Stimulated activated CD4-positive, alpha-beta T cell treated with anti-CD3 and anti-CD28 coated beads, Interleukin-15, amount 100 ng/mL, for 1 hour (primary cell): ENCODE measurements at places on chromosomes 1 and 21.

DNA sequence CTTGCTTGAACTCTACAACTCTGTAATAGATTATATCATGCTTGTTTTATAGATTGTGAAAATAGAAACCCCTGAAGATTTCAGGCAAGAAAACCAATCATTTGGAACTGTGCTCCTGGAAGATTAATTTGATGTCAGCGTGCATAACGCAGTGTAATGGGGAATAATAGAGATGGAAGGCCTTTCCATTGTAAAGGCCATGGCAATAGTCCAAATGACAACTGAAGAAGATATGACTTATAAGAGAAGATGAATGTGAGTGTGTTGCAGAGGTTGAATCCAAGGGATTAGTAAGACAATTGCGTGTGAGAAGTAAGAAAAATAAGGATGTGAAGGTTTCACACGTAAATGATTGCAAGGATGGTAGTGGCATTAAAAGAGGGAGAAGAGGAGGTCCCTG lies 285.0 kb downstream of the DUSP10 start:
- no peak for DNase-seq

GRCh38 chr1:99457381-99458165 lies 188.3 kb upstream of the PALMD start:
- DNase-seq, result no peak

- DNase-seq, result no peak
These were observed 353.2 kb upstream of the PLD5 start for GRCh38 chr1:242877743-242878142.

GRCh38 chr1:85444381-85444780 lies 20.6 kb downstream of the DDAH1 start:
- DNase-seq, result no peak

DNA sequence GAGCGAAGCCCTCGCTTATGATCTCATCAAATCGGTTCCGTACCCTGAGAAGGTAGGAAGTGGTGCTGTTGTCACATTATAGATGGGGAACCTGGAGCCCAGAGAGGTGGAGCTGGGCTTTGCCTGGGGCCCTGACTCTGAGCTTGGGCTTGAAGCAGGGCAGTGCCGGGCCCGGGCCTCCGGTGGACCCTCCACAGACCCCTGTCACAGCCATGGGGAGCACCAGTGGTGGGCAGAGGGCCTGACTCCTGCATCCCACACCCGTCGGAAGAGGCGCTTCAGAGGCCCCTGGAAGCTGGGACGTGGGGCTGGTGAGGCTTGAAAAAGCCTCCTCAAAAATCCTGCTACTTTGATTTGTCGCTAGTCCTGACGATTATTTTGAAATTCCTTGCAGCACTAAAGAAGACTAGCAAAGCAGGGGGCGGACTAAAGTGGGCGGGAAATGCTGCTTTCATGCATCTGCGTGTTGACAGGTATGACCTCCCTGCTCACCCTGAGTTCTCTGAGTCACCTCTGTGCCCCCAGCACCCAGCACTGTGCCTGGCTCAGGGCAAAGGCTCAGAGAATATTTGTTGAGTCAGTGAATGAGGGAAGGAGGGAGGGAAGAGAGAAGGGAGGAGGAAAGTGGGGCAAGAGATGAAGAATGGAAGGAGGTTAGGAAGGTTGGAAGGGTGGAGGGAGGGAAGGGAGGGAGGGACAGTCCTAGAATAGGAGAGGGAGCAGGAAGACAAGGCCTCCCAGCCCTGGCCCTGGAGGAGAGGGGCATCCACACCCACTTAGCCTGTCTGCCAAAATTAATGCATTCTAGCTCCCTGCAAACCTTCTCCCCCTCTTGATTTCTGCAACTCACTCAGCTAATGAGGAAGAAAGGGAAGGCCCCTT lies 262.8 kb upstream of the VAMP3 start:
- no peak for DNase-seq

- no peak for DNase-seq
These were observed 14.6 kb downstream of the ADORA1 start for GRCh38 chr1:203142124-203142523.

DNA sequence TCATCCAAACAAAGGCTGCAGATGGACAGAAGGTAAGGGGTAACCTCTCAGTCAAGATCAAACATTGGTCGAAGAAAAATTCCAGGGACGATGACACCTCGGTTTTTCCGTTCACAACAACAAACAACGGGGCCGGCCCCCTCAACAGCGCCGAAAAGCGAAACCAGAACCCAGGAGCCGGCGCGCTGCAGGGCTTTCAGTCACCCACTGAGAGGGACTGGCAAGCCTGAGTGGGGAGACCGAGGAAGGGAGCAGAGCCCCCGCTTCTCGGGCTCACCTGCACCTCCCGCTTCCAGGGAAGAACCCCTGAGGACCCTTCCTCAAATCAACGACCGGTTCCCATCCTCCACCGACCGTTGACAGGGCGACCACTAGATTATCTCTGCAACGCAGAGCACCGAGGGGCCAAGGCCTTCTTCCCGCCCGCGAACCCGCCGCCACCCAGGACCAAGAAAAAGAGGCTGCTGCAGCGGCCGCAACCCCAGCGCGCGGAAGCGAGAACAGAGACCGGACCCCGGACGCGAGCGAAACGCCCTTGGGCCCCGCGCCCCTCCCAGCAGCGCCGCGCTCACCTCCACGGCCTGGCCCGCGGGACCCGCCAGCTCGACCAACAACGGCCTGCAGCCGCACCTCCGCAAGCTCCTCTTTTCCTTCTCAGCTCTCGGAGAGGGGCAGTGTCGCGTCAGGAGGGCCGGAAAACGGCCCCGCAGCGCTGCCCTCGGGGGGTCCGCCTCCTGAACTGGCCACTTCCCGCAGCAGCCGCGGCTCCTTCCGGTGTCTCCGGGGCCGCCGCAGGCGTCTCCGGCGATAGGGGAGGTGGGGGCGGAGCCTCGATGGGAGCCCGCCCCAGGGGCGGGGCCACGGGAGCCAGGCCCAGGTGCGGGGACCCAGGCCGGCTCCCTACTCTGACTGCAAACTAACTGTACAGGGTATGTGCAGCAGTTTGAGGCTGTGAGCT lies at the start of gene USP33:
Gene USP33 (minus strand): TSS at position 782 of the 958 bp plus-strand sequence. CDS start 18,155 bp downstream, outside the sequence.
- DNase-seq, result peak; percentile 91

DNA sequence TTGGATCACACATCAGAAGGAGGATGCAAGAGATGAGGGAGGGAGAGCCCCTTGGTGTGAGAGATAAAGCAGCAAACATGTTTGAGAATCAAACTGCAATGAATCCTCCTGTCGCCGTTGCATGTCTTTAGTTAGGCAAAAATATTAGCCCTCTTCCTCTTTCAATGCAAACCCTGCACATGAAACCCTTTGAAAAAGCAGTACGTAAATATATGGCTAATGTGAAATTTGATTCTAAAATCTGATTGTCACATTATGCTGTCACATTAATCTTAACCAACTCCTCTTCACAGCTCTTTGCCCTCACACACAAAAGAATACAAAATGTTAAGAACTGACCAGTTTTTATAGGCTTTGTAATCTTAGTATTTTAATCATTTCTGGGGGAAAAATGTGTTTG lies 63.4 kb downstream of the WDR64 start:
- DNase-seq, result no peak

DNA sequence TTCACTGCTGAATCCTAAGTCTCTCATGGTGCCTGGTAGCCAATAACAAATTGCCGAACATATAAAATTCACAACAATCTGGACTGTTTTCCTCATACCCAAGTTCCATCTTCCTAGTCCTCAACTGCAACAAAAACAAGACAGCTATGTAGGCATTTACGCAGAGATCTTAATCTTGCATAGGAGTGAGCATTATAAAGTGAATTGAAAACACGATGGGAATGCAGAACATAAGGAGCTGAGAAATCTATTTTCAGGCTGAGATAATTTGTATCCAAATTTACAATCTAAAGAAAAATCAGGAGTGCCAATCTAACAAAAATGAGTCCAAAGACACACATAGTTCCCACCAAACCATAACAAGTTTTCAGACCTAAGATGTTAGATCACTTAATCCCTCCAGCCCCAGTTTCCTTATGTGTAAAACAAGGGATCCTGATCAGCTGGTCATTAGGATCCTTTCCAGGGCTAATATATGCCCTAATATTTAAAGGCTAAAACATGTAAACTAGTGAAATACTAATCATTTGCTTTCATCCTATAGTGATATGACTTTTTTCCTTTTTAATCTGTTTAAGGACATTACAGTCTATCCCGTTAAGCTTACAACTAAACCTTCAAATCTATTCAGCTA lies 1.9 kb downstream of the SLC16A1 start:
- no peak for DNase-seq

- no peak for DNase-seq
These were observed 24.6 kb downstream of the TEX35 start for GRCh38 chr1:178537382-178538090.

GRCh38 chr1:54886724-54887664 lies at the start of gene DHCR24:
Gene DHCR24, minus strand, starts transcription at chr1:54887195. Its CDS starts 76 bp downstream, at chr1:54887119.
- DNase-seq, result peak; percentile 74

GRCh38 chr1:174134003-174134659 lies 25.2 kb upstream of the RABGAP1L start:
- DNase-seq, result no peak

DNA sequence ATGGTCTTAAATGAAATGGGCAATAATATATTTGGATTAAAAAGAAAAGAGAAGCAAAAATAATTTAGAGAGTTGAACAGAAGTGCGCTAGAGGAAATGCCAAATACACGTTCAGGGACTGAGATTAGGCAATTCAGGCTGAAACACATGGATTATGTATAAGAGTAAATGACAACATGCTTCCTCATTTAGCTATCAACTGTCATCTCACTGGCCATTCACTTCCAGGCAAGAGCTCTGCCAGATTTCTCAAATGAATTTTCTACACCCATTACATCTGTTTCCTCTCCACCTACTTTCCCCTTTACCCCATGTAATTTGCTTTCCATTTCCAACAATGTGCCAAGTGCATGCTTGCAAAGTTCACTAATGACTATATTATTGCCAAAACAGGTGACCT lies 582.4 kb downstream of the LTN1 start:
- no peak for DNase-seq

- no peak for DNase-seq
These were observed 21.5 kb downstream of the INAVA start for GRCh38 chr1:200916152-200916551.

DNA sequence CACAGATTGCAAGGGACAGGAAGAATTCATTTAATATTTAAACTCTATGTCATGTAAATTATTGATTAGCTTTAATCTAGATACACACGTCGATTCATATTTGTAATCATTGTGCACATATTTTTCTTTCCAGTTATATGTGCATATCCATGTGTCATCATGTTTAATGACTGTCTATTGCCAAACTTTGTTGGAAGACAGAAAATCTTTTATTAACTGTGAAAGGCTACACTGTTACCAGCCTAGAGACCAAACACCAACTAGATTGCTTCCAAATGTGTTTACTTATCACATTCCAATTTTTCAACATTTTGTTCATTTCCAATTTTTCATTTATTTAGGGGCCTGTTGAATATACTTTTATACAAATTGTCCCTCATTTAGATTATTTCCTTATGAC lies 43.2 kb upstream of the CACHD1 start:
- DNase-seq, result no peak

DNA sequence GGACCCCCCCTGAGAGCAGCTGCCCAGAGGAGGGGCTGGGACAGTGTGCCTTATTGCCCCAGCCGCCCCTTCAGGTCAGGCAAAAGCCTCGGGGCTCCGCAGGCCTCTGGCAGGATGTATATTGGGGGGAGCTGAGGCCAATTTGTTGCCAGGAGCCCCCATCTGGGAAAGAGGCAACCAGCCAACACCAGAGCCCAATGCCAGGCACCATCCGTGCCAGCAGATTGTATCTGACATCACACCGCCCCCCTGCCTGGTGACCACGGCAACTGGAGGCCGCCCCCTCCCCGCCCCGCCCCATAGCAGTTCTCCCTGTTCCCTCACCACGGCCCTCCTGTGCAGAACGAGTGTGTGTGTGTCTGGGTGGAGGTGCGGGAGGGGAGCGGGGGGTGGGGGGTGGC lies 3.6 kb upstream of the PLEKHG5 start:
- no peak for DNase-seq

DNA sequence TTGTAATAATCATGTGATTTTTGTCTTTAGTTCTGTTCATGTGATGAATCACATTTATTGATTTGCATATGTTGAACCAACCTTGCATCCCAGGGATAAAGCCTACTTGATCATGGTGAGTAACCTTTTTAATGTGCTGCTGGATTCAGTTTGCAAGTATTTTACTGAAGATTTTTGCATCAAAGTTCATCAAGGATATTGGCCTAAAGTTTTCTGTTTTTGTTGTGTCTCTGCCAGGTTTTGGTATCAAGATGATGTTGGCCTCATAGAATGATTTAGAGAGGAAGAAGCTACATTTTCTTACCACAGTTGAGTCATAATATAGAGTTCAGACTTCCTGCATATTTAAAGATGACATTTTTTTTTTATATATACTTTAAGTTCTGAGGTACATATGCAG lies 455.9 kb downstream of the PLPP3 start:
- DNase-seq, result no peak
